ENCODE measurements at places on chromosomes 1 and 21.

DNA sequence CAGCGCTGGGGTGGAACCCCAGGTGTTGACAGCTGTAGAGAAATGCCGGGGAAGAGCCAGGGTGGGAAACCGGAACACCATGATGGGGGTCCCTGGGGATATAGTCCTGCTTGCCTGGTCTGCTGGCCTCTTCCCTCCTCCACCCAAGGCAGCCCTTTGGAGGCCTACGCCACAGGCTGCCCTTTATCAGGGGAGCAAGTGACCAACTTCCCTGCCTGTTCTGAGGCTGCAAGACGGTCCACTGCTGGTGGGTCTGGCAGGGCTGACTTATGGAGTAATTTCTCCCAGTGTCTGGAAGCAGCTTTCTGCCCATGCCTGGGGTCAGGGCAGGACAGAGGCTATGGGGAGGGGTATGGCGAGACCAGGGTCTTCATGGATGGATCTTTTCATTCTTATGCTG is 50.8 kb upstream of the EDN2 start:
- no peak for DNase-seq

GRCh38 chr1:79694241-79694640 is 687.7 kb upstream of the ADGRL4 start:
- no peak for DNase-seq

DNA sequence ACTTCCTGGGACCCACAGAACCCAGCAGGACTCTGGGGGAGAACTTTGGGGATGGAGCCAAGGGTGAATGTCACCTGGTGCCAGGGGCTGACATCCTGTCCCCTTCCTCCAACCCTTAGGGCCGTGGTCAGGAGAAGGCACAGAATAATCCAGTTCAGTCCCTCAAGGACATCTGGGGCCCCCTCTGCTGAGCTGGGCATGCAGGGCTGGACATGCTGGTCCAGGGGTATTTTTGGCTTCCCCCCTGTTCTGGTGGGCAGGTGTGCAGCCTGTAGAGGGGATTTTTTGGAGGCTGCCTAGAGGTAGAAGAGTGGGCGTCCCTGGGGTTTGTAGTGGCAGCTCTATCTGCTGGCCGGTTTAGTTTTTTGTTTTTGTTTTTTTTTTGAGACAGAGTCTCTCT is 3.4 kb upstream of the CROCC start:
- DNase-seq: no peak

- DNase-seq: peak; percentile 89
Observed at GRCh38 chr21:26449161-26449560, 123.9 kb downstream of the CYYR1 start.

GRCh38 chr1:40239626-40240025 is 8.1 kb upstream of the TMCO2 start:
- no peak for DNase-seq

- DNase-seq: peak; percentile 54
Observed at GRCh38 chr1:42146626-42147320, 6.4 kb upstream of the GUCA2B start.

- peak; percentile 100 for DNase-seq
Observed at GRCh38 chr1:96865731-96866685, 144.4 kb downstream of the PTBP2 start.

GRCh38 chr1:247317702-247318101 is 14.0 kb downstream of the ZNF496 start:
- no peak for DNase-seq

DNA sequence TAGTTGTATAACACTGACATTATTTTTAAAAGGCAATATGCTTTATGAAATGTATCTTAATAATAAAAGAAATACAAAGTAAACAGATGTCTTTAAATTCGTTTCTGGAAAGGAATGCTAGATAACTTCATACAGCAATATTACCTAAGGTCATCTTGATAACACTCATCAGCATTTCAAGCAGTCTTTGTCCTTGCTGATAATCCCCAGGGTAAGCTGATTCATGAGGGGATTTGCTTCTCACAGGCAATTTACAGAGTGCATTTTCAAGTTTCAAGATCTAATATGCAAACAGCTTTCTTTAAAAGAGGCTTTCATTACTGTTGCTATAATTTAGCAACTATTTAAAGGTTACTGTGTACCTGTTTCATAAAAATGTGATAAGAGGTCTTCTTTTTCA is 75.2 kb upstream of the NEK2 start:
- no peak for DNase-seq

GRCh38 chr1:186125511-186125910 is 249.5 kb downstream of the TPR start:
- no peak for DNase-seq
